ENCODE measurements at places on chromosomes 2 and 18.

DNA sequence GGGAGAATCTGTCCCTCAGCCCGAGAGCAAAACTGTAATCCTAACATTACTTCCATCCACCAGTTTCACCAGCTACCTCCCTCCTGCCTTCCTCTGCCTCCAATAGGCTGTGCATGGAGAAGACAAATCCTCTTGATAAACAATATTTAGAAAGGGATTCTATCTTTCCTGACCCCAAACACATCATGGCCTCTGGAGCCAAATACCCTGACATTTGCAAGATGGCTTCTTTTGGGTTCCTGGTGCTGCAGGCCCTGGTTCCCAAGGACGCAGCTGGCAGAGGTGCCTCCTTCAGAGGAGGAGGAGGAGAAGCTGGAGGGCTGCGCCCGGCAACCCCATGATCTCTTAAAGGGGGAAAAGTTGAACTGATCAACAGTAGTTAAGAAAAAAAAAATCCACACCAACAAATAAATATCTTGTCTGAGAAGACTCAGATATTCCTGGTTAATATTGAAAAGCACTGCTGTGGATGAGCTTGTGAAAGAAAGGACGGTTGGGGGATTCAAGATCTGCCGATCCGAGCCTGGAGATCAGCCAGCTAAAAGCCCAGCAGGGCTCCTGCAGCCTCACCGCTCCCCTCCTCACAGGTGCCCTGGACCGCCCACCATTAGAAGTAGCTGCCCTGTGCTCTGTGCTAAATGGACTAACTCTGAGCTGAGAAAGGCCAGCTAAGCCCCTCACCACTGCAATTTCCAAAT lies 116.8 kb downstream of the MSH2 start:
- DNase-seq = no peak

- no peak for DNase-seq
These were observed 4.5 kb downstream of the FAM117B start for GRCh38 chr2:202639231-202639630.

DNA sequence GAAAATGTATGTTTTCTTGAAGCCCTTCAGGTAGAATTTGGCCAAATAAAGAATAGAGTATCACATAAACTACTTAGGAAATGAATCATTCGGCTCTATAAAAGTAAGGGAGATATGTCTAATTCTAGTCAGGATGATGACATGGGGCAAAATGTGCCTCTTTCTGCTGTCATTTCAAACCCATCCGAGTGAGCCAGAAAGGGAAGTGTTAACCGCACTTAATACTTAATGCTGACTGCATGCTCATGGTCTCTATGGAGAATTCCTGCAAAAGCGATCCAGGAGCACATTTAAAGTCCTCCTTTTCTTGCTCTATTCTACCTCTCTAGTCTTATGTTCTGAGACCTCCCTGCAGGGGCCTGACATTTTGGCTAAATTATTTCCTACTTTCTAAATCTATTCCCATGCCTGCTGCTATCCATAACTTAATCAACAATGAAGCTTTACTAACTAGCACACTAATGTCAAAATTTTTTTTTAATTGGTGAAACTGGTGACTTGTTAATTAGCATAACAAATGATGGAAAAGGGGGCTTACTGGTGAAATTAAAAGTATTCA lies 127.4 kb downstream of the CDC42EP3 start:
- no peak for DNase-seq

- no peak for DNase-seq
These were observed 467.0 kb upstream of the RAB12 start for GRCh38 chr18:8142131-8142711.

- peak; percentile 50 for DNase-seq
These were observed 378 bp upstream of the IAH1 start for GRCh38 chr2:9473985-9474360.

DNA sequence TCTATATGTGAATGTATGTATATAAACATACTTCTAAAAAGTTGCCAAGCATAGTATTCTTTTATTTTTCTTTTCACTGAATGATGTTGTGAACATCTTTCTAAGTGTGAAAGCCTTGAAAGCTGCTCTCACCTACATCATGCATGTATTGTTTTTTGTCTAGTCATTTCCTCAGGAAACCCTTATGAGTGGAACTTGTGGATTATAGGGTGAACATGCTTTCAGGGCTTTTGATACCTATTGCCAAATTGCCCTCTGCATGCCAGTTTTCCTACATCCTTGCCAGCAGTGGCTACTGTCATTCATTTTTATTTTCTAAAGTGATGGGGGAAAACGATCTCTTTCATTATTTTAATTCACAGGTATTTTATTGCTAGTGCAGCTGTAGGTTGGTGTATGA lies 78.3 kb downstream of the ADAM23 start:
- DNase-seq = no peak

- no peak for DNase-seq
These were observed 119.2 kb downstream of the ANKRD44 start for GRCh38 chr2:197191177-197191939.

DNA sequence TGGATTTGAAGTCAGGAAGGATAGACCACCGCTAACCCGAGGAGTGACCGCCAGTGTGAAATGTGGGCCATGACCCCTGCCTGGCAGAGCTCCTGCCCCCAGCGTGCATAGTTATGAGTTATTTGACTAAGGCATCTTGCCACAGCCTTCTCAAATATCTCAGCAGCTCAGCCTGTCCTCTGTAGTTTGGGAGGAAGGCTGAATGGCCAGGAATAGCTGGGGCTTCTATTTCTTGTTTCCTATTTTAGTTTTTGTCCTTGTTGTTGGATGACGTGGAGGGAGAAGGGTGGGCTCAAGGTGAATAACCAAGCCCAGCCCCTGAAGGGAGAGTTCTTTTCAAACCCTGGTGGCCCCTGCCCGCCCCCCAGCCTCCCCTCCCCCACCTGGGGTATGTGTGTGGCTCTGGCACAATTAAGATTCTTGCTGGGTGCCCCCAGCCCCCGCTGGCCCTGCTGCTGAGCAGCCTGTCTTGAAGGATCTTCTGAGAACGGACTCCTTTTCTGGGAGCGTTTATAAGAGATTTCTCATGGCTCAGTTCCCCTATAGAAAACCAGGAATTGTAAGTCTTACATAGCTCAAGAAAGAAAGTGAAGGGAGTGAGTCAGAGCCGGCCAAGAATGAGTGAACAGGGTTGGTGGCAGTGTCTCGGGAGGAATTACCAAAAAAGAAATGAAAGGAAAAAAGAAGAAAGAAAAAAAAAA lies 157.4 kb downstream of the GLI2 start:
- no peak for DNase-seq

DNA sequence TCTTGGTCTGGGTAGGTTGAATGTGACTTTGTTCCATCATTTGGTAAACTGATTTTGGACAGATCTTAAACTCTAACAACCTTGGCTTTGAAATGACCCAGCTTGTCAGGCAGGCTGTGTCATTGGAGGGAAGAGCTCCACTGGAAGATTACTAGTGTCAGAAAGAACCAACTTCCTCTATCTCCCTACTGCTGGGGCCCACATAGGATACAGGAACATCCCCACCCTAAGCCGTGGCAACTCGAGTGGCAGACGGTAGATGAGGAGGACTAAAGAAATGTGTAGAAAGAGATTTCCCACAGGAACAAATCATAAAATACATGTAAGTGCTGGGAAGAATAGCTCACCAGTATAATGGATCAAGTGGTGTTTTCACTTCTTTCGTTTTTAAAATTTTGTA lies 4.3 kb upstream of the G6PC2 start:
- DNase-seq = no peak

DNA sequence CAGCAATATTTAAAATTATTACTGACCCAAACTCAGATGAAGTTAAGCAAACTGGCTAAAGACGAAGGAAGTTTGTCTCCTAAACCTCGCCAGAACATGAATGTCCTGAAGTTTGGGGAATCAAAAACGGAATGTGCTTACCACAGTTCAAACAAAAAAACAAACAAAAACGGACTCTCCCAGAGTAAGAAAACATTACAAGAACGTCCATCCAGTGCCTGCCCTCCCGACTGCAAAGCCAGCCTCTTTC lies 1.1 kb downstream of the KANSL1L start:
- no peak for DNase-seq

DNA sequence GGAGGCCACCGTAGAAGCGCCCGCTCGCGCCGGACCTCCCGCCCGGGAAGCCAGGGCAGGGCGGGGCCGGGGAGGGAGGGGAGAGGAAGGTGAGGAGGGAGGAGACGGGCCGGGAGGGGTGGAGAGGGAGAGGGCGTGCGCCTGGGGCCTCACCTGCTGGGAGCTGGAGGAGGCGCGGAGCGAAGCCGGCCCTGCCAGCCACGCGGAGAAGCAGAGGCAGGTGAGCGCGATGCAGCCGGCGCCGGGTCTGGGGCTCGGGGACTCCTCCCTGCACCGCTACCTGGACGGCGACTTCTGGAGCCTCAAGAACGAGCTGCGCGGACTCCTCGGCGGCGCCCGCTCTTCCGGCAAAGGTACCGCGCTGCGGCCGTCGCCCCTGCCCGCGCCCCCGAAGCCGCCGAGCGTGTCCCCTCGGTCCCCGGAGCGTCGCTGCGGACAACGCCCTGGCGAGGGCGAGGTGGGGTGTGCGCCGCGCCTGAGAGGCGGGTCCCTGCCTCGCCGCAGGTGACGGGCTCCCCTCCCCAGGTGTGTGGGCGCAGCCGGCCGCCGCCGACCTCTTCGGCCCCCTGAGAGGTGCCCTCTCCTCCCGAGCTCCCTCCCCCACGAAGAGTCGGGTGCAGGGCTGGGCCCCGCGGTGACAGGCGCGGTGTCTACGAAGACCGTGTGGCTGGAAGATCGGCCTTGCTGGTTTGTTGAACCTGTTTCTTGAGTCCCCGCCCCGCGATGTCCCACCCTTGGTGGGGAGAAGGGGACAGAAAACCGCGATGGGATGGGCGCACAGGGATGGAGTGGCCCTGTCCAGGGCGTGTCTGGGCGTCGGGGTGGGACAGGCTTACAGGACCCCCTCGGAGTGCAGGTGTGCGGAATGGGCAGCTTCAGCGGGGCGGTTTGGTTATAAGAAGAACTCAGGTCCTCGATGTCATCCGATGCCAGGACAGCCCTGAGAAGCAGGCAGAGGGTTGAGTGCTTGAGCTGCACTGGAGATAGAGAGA lies at the start of gene ACOXL:
ACOXL (plus strand) TSS at position 152 of the 992 bp plus-strand sequence. CDS start 35,817 bp downstream, outside the sequence.
- no peak for DNase-seq

GRCh38 chr2:128367601-128368359 lies 49.1 kb upstream of the HS6ST1 start:
- no peak for DNase-seq

DNA sequence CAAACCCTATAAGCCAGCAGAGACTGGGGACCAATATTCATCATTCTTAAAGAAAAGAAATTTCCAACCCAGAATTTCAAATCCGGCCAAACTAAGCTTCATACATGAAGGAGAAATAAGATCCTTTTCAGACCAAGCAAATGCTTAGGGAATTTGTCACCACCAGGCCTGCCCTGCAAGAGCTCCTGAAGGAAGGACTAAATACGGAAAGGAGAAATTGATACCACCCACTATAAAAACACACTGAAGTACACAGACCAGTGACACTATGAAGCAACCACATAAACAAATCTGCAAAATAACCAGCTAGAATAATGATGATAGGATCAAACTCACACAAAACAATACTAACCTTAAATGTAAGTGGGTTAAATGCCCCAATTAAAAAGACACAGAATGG lies 22.4 kb downstream of the NPHP1 start:
- DNase-seq = no peak

DNA sequence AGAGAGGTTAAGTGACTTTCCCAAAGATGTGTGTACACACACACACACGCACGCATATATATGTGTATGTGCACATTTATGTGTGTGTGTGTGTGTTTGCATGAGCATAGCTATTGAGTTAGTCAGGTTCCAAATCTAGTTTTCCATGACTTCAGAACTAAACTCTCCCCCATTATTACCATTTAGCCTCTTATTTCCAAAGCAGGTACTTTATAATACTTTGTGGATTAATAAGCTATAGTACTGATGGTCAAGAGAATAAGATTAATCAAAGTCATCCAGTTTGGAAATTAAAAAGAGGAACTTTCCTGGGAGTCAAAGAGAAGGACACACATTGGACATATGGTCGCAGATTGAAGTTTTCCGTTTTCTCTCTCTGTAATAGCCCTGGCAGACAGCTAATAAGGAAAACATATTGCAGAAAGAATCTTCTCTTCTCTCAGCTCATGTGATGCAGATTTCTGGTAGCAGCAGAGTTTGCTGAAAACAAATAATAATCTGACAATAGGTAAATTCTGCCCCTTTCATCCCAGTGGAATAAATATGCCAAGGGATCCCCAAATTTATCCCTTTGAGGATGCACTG lies 410.9 kb upstream of the TCF4 start:
- DNase-seq = no peak

GRCh38 chr2:65992198-65992554 lies 442.7 kb upstream of the MEIS1 start:
- DNase-seq = no peak

DNA sequence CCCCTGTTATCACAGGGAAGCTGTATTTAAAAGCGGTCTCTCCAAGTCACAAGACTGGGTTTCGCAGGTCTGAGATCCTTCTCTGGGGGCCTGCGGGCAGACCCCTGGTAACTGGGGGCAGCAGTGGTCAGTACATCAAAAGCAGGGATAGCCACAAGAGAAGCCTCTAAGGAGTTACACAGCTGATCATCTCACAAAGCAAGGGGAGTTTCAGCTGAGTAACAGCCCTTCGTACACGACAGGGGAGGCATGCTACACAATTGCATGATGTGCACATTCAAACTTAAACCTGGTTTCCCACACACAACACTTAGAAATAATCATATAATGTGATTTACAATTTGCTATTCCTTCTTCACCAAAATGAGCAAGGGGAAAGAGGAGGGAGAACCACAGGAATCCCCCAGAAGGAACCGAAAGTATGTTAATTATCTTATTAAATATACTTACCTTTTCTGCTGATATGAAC lies 87.5 kb downstream of the TMEM131 start:
- no peak for DNase-seq

- no peak for DNase-seq
These were observed 63.8 kb downstream of the HAUS1 start for GRCh38 chr18:46167971-46168370.

GRCh38 chr18:22302144-22302543 lies 115.6 kb downstream of the CTAGE1 start:
- DNase-seq = no peak

DNA sequence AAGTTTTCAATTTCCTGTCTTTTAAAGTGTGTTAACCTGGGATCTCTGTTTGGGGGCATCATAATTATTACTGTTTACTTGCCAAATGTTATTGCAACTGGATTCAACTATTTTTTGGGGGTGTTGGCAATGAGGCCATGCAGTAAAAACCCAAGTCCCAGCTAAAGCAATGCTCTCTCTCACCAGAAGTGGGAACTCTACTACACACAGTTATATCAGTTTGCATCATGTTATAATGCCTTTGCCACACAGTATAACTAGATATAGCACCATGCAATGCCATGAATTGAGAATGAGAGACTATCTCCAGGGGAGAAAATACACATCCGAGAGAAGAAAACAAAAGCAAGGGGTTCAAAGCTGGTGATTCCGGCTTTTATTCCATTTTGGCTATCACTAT lies 79.0 kb downstream of the GCA start:
- no peak for DNase-seq

- DNase-seq = no peak
These were observed 52.2 kb downstream of the NRP2 start for GRCh38 chr2:205734436-205735037.

GRCh38 chr2:70360661-70361270 lies 58.9 kb upstream of the FAM136A start:
- no peak for DNase-seq

GRCh38 chr2:128500138-128500800 lies 181.6 kb upstream of the HS6ST1 start:
- DNase-seq = no peak

- DNase-seq = no peak
These were observed 453.4 kb upstream of the SLC14A2 start for GRCh38 chr18:45161850-45162249.
